ENCODE measurements at places on chromosomes 3 and 15. TPM values are rescaled to one million over a fixed set of nuclear protein-coding genes. Genes with fewer than 3 reads are reported as not detected.

Gene NTRK3
- 6.8 TPM for total RNA-seq

Gene MED12L
- total RNA-seq: 8.9 TPM

Gene GOLGA8M
- 1.0 TPM for total RNA-seq

Gene SNTN
- not detected for total RNA-seq

Gene CACNA2D2
- total RNA-seq: 1.0 TPM

Gene SLC22A13
- not detected for total RNA-seq

Gene LRRC3B
- total RNA-seq: 7.8 TPM

Gene COL6A6
- 103 TPM for total RNA-seq

Gene RBMS3
- total RNA-seq: 79.9 TPM

Gene ZNF717
- total RNA-seq: 16.7 TPM
